Cerebellum (tissue), 4 donors: ENCODE measurements at places on chromosomes 13 and 19. TPM values are rescaled to one million over a fixed set of nuclear protein-coding genes. Genes with fewer than 3 reads are reported as not detected.

DNA sequence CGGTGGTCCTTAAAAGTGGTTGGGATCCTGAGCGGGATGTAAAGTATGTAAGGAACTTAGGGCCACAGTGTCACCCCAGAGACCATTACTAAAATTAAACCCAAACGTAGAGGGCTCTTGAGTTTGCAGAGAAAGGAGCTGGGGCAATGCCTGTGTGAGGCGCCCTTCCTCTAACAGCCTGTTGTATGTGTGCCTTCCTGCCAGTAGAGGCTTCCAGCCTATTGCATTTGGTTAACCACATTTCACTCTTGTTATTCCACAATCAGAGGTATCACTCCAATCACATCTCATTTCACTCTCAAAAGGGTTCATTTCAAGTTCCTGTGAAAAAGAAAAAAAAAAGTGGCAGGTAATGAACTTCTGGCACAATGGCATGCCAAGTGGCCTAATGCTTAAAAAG is 29.4 kb downstream of the DIAPH3 start:
- no peak for DNase-seq

DNA sequence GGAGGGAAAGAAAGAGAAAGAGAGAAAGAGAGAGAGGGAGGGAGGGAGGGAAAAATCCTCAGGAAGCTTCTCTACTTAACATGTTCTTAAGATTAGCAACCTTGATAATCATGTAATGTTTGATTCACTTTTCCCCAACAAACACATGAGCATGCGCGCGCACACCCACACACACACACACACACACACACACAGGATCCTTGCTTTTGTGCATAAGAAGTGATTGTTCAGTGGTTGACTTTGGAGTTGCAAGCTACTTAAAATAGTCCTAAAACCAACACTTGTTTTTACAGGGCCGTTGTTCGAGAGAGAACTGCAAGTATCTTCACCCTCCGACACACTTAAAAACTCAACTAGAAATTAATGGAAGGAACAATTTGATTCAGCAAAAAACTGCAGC is 100.0 kb upstream of the RAP2A start:
- DNase-seq, result no peak

- no peak for DNase-seq
Measured at GRCh38 chr19:35345671-35346111, 2.0 kb upstream of the FFAR1 start.

DNA sequence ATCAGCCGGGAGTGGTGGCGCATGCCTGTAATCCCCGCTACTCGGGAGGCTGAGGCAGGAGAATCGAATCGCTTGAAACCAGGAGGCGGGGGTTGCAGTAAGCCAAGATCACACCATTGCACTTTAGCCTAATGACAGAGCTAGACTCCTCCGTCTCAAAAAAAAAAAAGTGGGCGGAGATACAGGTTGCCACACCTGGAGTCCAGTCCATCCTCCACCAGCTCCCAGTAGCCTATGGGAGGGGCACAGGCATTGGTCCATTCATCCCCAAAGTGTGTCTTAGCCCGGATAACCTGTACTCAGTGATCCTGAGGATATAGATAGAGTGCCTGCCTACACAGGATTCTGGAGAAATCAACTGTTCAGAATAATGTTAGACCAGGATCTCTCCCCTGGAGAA is 3.4 kb upstream of the DOT1L start:
- DNase-seq, result no peak

- no peak for DNase-seq
Measured at GRCh38 chr13:22880741-22881720, 299.7 kb upstream of the SGCG start.

- no peak for DNase-seq
Measured at GRCh38 chr13:98298599-98298998, 121.5 kb upstream of the RNF113B start.

DNA sequence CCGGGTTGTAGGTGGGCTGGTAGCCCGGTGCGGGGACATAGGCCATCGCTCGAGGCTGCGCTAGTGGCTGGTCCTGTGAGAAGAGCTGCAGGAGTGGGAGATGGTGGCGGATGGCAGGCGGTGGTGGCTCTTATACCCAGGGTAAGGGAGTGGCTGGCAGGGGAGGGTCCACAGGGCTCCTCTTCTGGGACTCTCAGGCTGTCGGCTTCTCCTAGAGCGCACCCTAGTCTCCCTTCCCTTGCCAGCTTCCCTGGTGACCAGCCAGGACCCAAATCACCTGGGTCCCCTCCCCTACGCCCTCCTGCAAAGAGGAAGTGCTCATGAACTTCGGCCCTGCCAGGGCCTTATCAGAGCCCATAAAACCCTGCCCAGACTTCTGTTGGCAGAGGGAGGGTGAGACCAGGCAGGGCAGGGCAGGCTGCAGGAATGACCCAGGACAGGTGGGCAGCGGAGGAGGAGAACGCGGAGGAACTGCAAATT is at the start of gene LGALS4:
Gene LGALS4, minus strand, starts transcription at position 105 of the 480 bp plus-strand sequence. Its CDS starts 59 bp downstream, at position 46.
- no peak for DNase-seq

- no peak for DNase-seq
Measured at GRCh38 chr19:30217461-30217860, 154.7 kb upstream of the ZNF536 start.

GRCh38 chr13:97130190-97130589 is 91.9 kb upstream of the MBNL2 start:
- DNase-seq, result no peak

GRCh38 chr19:17646441-17646840 is 41.7 kb downstream of the UNC13A start:
- DNase-seq, result no peak

DNA sequence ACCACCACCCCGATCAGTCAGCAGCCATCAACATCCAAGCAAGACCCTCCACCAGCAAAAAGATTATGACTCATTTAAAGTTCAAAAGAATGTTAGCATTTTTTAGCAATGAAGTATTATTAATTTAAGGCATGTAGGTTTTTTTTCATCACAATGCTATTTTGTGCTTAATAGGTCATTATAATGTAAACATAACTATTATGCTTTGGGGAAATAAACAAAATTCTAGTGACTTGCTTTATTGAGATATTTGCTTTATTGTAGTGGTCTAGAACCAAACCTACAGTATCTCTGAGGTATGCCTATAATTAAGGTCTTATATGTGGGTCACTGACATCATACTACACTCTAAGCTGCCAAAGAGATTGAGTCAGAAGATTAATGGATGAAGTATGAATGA is 20.0 kb downstream of the KLF12 start:
- no peak for DNase-seq

DNA sequence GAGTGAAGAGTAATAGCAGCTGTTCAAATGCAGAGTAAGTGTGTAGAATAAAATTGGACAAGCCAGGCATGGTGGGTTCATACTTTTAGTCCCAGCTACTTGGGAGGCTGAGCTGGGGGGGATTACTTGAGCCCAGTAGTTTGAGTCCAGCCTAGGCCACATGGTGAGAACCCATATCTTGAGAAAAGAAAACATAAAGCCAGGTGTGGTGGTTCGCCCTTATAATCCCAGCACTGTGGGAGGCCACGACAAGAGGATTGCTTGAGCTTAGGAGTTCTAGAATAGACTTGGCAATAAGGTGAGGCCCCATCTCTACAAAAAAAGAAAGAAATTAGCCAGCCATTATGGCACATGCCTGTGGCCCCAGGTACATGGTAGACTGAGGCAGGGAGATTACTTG is 1241.1 kb downstream of the UQCRFS1 start:
- no peak for DNase-seq

- DNase-seq, result peak; percentile 42
Measured at GRCh38 chr13:29849731-29850212, 645 bp downstream of the UBL3 start.

DNA sequence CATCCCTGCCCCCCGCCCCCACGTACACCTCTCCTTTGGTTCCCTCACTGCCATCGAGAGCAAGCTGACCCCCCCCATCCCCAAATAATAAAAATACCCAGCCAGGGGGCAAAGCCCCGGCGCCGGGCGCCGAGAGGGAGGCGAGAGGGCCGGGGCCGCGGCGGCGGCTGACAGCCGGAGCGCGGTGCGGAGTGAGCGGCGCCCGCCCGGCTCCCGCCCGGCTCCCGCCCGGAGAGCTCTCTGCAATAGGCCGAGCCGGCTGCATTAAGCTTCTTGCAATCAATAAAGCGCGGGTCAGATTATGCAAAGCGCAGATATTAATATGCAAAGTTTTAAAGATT is 40.9 kb downstream of the DEDD2 start:
- no peak for DNase-seq

DNA sequence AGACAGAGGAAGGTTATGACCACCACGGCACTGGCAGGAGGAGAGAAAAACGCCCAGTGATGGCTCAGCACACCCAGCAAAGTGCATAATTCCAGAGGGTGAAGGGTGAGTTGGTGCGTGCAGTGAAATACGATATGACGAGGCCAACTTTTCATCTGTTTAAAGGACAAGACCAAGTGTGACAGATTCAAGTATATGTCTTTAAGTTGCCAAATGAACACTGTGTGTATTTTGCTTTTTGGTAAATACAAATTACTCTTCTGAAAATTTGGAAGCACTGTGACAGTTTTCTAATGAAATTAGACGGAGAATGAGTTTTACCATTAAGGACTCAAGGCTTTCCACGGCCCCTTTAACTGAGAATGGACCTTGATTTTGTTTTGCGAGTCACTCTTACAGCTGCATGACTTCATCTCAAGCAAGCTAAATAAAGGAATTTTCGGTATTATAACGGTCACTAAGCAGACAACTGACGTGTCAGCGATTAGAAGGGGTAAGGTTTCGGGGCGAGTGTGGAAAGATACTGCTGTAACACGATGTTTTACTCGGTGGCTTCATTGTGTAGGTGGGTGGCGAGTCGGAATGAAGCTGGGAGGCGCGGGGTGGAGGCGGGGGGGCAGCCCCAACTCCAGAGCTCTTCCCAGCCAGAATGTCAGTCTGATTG is 22.8 kb downstream of the COL4A2 start:
- no peak for DNase-seq

GRCh38 chr13:97367016-97367822 is 66.8 kb upstream of the RAP2A start:
- no peak for DNase-seq

GRCh38 chr13:111262281-111262680 is 58.2 kb upstream of the TEX29 start:
- no peak for DNase-seq

GRCh38 chr13:99528547-99528946 is 27.3 kb downstream of the TM9SF2 start:
- peak; percentile 59 for DNase-seq

GRCh38 chr13:95304453-95304852 is 3.2 kb upstream of the ABCC4 start:
- DNase-seq, result no peak

DNA sequence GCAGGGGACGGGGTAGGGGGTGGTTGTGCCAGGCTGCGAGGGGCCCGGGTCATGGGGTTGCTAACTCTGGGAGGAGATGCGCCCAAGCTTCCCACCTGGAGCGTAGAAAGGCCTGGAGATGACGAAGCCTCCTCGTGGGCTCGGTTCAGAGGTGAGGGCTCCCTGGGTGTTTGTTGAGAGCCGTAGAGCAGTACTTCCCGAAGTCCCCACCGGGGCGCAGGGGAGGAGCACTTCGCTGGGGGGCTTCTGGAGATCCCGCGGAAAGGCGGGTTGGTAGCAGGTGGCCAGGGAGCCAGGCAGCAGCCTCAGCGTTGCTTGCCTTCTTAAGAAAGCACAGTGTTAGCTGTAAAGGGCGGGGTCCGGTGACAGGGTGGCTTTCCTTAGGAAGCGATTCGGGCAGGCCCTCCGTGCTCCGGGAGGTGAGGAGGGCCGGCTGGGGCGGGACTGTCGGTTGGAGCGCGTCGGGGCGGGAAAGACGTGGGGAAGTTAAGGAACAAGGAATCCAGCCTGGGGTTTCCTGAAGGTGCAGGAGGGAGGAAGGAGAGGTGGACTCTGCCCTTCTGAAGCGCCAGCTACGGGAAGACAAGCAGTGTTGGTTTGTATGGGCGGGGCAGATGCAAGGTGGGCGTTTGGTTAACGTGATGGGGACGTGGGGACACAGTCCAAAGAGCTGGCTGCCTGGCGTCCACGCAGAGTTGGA is 3.3 kb downstream of the VSTM2B start:
- DNase-seq, result peak; percentile 42

DNA sequence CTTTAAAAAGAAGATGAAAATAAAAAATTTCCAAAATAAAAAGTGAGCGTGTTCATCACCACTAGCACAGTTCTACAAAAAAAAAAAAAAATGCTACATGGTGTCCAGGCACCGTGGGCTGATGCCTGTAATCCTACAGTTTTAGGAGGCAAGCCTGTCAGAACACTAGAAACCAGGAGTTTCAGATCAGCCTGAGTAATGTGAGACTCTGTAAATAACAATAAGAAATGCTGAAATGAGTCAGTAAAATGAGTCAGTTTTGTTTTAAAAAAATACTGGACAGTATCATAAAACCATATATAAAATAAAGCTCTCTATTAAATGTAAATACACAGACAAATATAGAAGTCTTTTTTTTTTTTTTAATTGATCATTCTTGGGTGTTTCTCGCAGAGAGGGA is 30.0 kb downstream of the ZNF91 start:
- DNase-seq, result no peak

- DNase-seq, result no peak
Measured at GRCh38 chr19:53904909-53905308, 4.2 kb upstream of the CACNG7 start.

- no peak for DNase-seq
Measured at GRCh38 chr19:45471931-45472562, 4.3 kb downstream of the FOSB start.

GRCh38 chr13:99196466-99197116 is 4.1 kb upstream of the UBAC2 start:
- no peak for DNase-seq

GRCh38 chr13:38341149-38341692 is 8.4 kb upstream of the UFM1 start:
- no peak for DNase-seq

DNA sequence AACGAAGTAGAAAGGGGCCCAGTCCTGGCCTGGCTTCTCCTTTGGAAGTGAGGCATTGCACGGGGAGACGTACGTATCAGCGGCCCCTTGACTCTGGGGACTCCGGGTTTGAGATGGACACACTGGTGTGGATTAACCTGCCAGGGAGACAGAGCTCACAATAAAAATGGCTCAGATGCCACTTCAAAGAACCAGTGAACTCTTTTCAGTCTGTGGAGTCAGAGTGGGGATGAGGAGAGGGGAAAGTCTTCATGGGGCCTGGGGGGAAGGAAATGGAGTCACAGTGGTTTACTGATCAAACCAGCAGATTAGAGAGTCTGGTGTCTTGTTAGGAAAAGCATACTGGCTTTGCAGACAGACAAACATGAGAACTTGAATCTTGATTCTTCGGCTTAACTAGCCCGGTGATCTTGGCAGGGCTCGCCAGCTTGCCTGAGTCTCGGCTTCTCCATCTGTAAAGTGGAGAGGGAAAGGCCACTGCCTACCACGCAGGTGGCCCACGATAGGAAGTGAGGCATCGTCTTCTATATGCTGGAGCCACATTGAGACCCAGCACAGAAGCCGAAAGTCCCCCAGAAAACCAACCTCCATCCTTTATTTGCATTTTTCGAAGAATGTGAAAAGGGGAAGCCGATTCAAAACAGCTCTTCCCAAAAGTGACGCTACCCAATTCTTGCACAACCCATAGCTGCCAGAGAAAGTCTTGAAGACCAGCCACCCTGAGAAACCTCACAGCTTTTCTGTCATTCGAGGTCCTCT is at the start of gene FFAR1:
Gene FFAR1, plus strand, starts transcription at position 732 of the 759 bp plus-strand sequence. CDS start 3,650 bp downstream, outside the sequence.
- DNase-seq, result no peak

The ZNF560 gene
- 0.36 TPM for total RNA-seq

The CYP2A6 gene
- total RNA-seq, result not detected

The ADGRE3 gene
- total RNA-seq, result not detected

The CAPN12 gene
- 0.54 TPM for total RNA-seq

The ZNF85 gene
- 31.2 TPM for total RNA-seq

The RGCC gene
- total RNA-seq, result 20.1 TPM

The WASF3 gene
- total RNA-seq, result 51.5 TPM

The CEACAM6 gene
- total RNA-seq, result 0.27 TPM

The MBOAT7 gene
- 21.4 TPM for total RNA-seq

The ELAVL3 gene
- total RNA-seq, result 88.8 TPM

The KLK2 gene
- total RNA-seq, result 0.09 TPM
